Lung (tissue), 17 donors: ENCODE measurements at places on chromosomes 4 and X.

DNA sequence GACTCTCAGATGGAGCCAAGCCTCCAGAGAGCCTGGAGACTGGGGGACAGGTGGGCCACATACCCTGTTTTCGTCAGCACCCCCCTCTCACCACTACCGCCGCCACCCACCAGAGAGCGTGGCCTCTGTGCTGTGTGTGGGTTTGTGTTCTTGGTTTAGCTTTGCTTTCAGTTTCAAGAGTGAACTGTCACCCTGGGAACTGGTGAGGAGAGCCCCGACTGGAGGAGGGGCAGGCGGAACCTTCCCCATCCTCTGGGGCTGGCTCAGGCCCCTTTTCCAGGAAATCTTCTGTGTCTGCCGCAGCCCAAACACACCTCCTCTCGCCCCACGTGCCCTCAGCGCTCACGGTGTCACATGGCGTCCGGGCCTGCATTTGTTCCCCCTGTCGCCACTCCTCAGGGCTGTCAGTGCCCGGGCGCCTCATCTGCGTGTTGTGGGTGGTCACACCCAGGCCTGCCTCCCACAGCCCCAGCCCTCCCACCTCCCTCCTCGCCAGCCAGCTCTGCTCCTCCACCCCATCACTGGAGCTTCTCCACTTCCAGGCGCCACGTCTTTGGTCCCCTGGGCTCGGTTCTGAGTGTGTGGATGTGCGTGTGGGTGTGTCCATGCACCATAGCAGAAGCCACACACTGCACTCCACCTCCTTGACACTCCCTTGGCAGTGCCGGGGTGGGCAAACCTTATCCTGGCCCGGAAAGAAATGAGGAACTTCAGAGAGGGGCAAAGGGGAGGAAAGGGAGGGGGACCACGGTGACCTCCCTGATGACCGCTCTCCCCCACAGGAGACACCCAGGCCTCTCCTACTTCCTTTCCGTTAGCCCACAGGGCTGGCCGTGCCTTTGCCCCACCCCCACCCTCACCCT lies 27.8 kb downstream of the ELF4 start:
- H3K36me3 ChIP-seq = no peaks in the 10 kb centered on the region
- no peak for DNase-seq
- H3K27me3 ChIP-seq = peaks cover 5% of the 10 kb centered on the region
- H3K27ac ChIP-seq = no peak overlapping the region
- H3K4me3 ChIP-seq = no peak overlapping the region

- H3K27me3 ChIP-seq = no peaks in the 10 kb centered on the region
- H3K36me3 ChIP-seq = no peaks in the 10 kb centered on the region
- H3K4me1 ChIP-seq = no peaks in the 10 kb centered on the region
- peak; percentile 74 for DNase-seq
- H3K4me3 ChIP-seq = no peak overlapping the region
Measured at GRCh38 chr4:82268050-82268825, 105.6 kb downstream of the HNRNPD start.

- H3K27ac ChIP-seq = no peak overlapping the region
- no peak overlapping the region for H3K4me3 ChIP-seq
- no peaks in the 10 kb centered on the region for H3K4me1 ChIP-seq
- DNase-seq = no peak
- H3K36me3 ChIP-seq = no peaks in the 10 kb centered on the region
Measured at GRCh38 chr4:107760281-107760947, 40.4 kb upstream of the PAPSS1 start.

DNA sequence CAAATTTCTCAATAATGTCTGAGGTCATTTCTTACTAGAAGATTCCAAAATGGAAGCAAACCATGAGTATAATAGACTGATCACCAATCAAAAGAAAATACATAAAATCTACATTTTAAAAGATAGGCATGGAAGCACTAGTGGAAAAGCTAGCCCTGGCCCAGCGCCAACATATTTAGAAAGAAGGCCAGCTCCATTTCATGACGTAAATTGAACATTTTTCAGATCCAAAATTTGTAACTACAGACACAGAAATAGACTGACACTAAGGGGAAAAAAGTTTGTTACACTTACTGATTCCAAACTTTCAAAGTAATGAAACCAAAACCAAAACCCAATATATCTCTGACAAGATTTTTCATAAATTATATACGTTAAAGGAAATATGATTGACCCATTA lies 117.7 kb downstream of the ADAMTS3 start:
- H3K27me3 ChIP-seq = no peaks in the 10 kb centered on the region
- H3K27ac ChIP-seq = no peak overlapping the region
- H3K36me3 ChIP-seq = no peaks in the 10 kb centered on the region
- no peaks in the 10 kb centered on the region for H3K4me1 ChIP-seq
- no peak overlapping the region for H3K4me3 ChIP-seq
- DNase-seq = peak; percentile 28
